ENCODE measurements at places on chromosomes 12 and 14.

GRCh38 chr12:958588-959123, 9.2 kb upstream of the RAD52 start:
- DNase-seq: peak; percentile 70

- DNase-seq: no peak
Observed at GRCh38 chr14:37253905-37254304, 56.2 kb downstream of the MIPOL1 start.

GRCh38 chr14:69105326-69105725, 47.6 kb downstream of the DCAF5 start:
- no peak for DNase-seq

DNA sequence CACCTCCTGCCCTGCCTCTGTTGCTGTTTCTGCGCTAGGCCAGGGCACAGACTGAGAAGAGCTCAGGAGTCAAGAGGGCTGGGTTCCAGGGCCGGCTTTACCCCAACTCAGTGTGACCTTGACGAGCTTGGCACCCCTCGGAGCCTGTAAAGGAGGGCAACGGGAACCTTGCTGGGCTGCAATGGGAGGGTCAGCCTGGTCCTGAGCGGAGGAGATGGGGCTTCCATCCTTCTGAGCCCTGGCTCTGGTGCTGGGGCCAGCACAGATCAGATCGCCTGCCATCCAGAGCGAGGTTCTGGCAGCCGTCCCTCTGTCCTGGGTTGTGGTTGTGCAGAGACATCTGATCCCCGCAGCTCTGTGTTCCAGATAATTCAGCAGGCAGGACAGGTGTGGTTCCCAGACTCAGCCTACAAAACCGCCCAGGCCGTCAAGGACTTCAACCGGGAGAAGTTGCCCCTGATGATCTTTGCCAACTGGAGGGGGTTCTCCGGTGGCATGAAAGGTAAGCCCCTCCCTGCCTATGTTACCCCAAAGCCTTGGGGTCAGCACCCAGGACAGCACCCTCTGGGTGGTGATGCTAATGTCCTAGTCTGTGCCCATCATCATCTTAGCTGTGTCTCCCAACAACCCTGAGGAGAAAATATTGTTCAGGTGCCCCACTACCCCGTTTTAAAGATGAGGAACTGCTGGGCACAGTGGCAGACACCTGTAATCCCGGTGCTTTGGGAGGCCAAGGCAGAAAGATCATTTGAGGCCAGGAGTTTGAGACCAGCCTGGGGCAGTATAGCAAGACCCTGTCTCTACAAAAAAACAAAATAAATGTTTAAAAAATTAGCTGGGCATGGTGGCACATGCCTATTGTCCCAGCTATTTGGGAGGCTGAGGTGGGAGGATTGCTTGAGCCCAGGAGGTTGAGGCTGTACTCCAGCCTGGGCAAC, 50.2 kb downstream of the FOXN4 start:
- no peak for DNase-seq

- peak; percentile 40 for DNase-seq
Observed at GRCh38 chr12:48512855-48513254, 12.6 kb upstream of the OR8S1 start.

GRCh38 chr12:57164966-57165625, 17.7 kb upstream of the LRP1-AS start:
- no peak for DNase-seq

DNA sequence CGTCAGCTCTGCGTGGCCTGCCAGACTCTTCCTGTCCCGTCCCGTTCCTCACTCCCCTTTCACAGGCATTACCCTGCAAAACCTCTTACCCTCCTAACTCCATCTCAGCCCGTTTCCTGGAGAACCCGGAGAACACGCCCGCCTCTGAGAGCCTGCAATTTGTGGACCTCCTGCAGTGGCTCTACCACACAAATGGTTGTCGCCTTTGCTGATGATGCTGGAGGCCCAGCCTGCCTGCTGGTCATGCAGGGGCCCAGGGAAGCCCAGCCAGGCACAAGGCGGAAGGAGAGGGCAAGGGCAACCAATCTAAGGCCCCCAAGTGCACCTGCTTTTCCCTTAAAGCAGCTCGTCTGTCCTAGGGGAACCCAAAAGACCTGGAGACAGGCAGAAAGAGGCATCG, 22.5 kb downstream of the RFLNA start:
- no peak for DNase-seq

DNA sequence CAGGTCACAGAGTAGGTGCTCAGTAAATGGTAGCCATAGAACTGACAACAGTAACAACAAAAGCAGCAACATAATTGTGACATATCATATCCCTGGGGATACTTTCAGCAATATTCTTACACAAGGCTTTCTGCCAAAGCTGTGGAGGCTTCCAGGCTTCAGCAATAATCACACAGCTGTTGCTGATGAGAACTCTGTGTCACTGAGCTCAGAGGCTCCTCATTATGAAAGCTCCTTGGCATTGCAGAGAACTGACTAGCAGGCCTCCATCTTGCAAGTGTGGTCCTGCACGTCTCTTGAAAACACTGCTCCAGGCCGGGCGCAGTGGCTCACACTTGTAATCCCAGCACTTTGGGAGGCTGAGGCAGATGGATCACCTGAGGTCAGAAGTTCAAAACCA, 97.3 kb upstream of the BTG1 start:
- DNase-seq: no peak

- no peak for DNase-seq
Observed at GRCh38 chr12:105355752-105356151, 25.3 kb downstream of the C12orf75 start.

- no peak for DNase-seq
Observed at GRCh38 chr12:112029301-112029700, 16.1 kb downstream of the ERP29 start.

DNA sequence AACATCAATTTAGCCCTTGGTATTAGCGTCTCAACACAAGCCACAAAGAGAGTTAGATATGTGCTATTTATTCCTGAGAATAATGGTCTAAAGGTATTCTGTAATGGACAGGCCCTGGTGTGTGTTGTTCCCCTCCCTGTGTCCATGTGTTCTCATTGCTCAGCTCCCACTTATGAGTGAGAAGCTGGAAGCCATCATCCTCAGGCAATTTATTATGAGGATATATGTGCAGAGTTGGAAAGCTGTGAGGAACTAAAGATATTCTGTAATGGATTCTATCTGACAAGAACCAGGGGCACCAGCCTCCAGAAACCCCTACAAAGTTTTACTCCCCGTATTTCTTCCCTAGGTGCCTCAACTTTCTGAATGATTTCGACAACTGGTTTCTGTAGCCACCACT, 210.8 kb downstream of the GRIN2B start:
- no peak for DNase-seq

GRCh38 chr14:90518941-90519256, 122.1 kb downstream of the CALM1 start:
- DNase-seq: peak; percentile 72

GRCh38 chr12:130716969-130717366, 869 bp upstream of the RIMBP2 start:
- no peak for DNase-seq

DNA sequence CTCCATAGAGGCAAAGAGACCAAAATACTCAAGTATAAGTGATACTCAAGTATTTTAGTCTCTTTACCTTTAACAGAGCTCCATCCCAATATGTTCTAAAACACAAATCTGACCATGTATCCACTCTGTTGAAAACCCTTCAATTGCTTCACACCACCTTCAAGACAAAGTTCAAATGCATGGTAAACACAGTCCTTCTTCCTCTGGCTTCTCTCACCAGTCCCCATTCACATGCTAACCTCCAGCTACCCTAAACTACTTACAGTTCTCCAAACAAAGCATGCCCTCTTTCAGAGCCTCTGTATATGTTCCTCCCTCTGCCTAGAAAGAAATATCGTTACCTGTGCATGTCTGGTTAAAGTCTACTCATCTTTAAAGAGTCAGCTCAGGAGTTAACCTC, 100.2 kb downstream of the NUMB start:
- no peak for DNase-seq

DNA sequence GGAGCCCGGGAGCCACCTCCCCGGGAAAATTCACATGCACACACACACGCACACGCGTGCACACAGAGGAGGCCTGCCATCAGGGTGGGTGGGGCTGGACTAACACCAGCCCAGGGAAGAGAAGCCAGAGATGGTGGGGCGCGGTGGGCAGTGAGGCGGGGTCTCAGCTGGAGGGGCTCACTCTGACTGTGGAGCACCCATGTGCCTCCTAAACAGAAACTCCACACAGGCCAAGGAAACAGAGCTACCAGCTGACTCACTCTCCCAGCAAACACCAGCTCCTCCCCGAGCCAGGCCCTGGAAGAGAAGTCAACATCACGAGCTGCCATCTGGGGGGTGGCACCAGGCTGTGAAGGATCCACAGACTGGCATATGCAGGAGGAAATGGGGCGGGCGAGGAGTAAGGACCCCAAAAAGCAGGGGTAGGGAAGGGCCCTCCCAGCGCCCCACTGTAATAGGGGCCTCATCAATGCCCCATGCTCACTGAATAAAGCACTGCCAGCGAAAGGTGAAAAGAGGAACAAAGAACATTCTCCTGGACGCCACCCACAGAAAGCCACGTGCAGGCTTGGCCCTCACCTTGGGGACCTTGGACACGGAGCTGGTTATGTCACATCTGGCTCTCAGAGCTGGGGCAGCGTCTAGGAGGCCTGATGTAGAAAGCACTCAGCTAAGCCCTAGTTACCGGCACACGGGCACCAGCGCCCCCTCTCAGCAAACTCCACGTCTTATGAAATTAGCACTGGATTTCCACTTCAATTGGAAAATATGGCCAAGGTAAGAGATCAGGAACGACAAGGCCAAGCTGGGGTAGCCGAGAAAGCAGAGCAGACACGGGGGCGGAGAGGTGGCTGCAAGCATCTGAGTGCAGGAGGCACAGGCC, 8.4 kb upstream of the INF2 start:
- DNase-seq: peak; percentile 71

DNA sequence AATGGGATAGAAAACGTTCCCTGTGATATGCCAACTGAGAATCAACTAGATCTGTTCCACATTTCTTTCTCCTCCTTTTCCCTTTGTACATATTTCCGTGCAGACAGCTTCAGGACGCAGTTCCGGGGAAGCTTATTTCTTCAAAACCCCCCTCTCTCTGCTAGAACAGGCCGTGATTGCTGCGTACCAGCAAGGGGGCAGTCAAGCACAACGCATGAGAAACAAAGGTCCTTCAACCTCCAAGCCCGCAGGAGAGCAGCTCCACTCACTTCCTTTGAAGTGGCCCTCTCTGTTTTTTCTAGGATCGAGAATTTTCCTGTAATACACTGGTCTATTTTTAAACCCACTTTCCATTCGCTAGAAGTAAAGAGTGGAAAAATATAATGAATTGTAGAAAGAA, 80.8 kb downstream of the ZNF664 start:
- DNase-seq: no peak

DNA sequence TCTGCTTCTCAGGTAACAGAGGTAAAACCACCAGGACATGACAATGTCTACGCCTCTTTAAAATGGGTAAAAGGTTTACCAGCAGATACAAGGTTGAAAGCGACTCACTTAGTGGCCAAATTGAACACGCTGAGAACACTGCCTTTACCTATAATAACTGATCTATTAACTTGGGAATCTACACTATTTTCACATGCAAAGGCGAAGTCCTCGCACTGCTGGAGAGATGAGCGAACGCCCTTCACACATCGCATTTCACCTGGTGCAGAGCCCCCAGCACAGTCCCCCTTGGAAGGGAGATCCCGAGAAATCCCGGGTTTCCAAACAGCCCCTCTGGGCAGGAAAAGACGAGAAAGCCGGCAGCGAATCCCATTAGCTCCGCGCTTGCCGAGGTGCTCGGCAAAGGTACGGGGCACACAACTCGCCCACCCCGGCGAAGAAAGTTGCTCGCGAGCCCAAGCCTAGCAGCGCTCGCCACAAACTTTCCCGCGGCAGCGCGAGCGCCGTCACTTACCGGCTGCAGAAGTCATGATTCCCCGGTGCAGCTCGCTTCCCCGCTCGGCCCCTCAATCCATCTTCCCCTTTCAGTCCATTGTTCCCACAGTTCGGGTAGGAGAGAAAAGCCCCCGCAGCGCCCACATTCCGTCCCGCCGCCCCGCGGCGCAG, 423 bp downstream of the FGD6 start:
- DNase-seq: no peak

- no peak for DNase-seq
Observed at GRCh38 chr12:122935318-122935717, 30.9 kb downstream of the ABCB9 start.

Measured in GM13976 (cell line).